A549 treated with CpdA at 1 μM for 4 hours (cell line): ENCODE measurements at places on chromosomes 16 and 17. TPM values are rescaled to one million over a fixed set of nuclear protein-coding genes. Genes with fewer than 3 reads are reported as not detected.

The ACSM2A gene
- total RNA-seq, result not detected in 5 replicates

The SAMD14 gene
- 0.22 to 0.85 TPM (median 0.35 TPM) in 5 replicates for total RNA-seq

The BCO1 gene
- total RNA-seq, result 0.73 to 1.6 TPM (median 1.3 TPM) in 5 replicates

The CIBAR2 gene
- not detected in 5 replicates for total RNA-seq

The CPHXL2 gene
- total RNA-seq, result not detected in 5 replicates
